T-helper 1 cell (primary cell): ENCODE measurements at places on chromosomes 5 and 9.

DNA sequence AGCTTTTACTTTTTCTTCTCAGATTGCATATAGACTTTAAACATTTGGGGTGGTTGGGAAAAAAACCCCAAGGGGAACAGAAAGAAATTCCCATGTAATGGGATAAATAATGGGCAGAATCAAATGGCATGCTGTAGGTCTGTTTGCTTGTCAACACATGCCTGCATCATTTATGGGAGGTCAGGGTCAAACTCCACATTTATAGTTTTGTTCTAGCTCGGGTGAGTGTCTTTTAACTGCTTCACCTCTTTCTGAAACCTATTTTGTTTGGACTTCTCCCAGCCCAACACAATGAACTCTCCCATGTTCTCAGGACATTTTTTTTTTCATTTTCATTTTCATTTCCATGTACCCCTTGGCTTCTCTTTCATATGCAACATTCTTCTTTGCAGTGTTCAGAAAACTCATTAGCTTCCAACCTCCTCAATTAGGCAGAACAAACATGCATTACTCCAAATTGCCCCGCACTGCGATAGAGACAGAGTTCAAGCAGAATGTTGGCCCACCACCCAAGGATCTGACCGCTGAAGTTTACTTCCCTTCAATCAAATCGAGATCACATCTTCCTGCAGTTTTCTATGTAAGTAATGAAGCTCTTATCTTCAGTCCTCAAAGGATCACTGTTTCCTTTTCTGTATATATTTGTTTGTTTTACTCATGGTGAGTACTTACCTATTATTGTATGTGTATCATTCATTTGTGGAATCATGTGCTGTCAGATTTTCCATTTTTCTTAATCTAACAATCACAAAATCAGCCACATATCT lies 354.6 kb downstream of the ZSWIM6 start:
- DNase-seq: no peak

- no peak for DNase-seq
Observed at GRCh38 chr5:139903450-139903794, 107.8 kb downstream of the PSD2 start.

- DNase-seq: no peak
Observed at GRCh38 chr9:134419000-134419683, 92.9 kb downstream of the RXRA start.

DNA sequence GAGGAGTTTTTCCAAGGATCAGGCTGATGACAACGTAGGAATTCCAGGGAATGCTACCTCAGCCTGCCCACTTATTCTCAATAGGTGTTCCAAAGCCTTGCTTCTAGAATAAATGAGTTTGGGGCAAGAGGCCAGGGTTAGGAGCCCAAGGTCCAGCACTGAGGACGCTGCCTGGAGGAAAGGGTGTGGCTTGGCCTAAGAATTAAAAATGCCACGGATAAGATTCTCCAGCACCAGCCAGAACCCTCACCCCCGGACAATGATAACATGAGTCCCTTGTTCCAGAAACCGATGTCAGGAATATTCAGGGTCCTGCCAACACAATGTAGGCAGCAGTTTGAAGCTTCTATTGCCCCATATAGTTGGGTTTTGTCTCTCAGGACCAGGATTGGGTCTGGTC lies 7.6 kb downstream of the SPRY4 start:
- no peak for DNase-seq

- DNase-seq: no peak
Observed at GRCh38 chr5:173323106-173323798, 5.0 kb downstream of the STC2 start.

- no peak for DNase-seq
Observed at GRCh38 chr9:2220036-2220435, 204.9 kb downstream of the SMARCA2 start.

GRCh38 chr5:35374584-35374983 lies 144.3 kb upstream of the PRLR start:
- no peak for DNase-seq

- DNase-seq: no peak
Observed at GRCh38 chr9:127931092-127931881, 710 bp upstream of the PIP5KL1 start.

DNA sequence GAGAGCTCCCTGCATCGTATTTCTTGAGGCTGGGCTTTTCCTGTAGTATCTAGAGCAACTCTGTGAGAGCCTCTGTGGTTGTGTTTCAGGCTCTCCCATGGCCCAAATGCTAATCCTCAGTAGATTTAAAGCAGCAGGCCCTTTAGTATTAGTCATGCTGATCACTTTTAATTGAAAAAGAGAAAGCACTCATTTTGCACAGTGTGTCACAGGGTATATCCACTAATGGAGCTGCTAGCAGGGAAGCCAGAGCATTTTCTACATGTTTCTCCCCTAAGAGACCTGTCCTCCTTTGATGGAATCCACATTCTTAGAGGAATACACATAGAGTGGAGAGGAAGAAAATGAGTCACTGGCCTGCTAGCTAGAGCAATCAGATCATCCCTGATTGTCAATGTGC lies 348.5 kb downstream of the TMEM232 start:
- DNase-seq: no peak

DNA sequence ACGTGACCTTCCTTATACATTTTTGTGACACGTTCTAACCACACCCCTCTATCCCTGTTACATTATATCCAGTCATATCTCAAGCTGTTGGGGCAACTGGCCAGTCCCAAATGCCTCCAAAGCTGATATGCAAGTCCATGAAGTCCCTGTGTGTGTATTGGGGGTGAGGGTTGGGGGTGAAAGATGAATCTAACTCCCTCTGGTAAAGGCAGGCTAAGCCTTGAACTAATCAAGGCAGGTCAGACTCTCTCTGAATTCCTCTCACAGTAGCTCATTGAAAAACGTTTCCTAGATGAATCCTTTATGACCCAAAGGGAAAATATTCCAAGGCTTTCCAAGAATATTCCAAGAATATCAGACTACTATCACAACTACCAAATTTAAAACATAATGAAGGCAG lies 174.4 kb downstream of the MUSK start:
- no peak for DNase-seq

DNA sequence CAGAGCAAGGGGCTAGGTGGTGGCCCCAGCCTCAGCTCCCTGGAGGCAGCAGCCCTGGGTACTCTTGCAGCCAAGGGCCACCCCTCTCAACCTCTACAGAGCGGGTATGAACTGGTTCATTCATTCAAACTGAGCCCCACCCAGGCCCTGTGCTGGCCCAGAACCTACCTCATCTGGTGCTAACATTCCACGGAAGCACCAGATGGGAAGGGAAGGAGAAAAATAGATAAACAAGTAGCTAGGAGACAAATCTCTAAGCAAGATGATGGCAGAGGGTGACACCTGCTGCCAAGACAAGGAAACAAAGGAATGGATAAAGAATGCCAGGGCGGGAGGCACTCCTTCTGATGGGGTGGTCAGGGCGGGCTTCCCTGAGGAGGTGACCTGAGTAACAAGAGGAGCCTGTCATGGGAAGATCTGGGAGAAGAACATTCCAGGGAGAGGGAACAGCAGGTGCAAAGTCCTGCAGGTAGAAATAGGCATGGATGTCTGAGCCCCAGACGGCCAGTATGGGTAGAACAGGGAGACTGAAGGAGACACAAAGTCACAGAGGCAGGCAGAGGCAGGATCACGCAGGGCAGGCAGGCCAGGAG lies 6.1 kb downstream of the ST6GALNAC4 start:
- no peak for DNase-seq

DNA sequence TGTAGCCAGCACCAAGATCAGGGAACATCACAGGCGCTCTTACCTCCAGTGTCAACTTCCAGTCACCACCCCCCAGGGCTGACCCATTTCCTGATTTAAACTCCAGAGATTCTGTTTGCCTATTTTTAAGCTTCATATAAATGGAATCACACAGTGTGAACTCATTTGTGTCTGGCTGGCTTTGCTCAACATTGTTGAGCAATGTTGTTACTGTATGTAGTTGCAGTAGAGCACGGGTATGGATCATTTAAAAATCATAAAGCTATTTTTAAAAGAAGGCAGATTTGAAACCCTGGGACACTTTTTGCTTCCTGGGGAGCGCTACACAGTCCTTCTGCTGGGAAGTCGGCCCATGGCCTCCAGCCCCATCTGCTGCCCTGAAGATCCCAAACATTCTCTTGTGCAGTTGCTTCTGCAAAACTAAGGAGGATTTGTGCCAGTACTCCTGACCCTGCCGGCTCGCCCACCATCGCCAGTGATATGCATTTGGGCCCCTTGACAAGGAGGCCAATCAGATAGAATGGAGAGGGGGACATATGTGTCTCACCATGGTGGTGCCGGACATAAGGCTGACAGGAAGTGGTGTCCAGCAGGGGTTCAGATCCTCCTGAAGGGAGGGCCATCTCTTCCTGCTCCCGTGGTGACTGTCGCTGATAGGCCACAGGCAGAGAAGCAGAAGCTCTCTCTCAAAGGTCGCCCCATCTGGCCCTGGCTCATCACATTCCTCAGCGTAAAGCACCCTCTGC lies 13.3 kb downstream of the DCANP1 start:
- no peak for DNase-seq
